Endodermal cell (in vitro differentiated cells): ENCODE measurements at places on chromosomes 3 and 15. TPM values are rescaled to one million over a fixed set of nuclear protein-coding genes. Genes with fewer than 3 reads are reported as not detected.

DNA sequence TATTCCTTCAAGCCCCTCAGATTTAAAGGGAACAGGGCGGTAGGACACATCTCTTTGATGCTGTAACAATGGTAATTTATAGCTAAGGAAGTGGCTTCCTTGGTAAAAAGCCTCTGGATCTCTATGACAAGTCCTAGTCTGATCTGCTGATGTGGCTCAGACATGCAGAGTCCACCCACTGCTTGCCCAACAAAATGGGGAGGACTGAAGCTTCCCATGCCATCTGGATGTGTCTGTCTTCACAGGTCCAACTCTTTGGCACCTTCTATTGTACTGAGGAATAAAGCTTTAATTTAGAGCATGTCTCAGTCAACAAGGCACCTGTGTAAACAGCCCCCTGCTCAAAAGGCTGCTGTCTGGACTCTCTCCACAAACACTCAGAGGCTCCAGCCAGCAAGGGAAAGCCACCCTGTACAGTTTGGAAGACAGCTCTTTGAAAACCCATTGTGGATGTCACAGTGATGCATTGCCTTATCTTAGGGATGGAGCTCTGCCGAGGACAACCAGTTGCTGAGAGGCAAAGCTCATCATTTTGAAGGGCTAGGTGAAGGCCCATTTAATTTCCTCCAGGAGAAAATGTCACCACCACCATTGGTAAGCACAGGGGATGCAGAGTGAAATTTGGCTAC, 348.6 kb upstream of the GRM7 start:
- H3K27me3 ChIP-seq, result peaks cover 14% of the 10 kb centered on the region
- H3K27ac ChIP-seq, result no peak overlapping the region
- H3K4me1 ChIP-seq, result peaks cover 15% of the 10 kb centered on the region
- no peak overlapping the region for H3K4me3 ChIP-seq
- no peaks in the 10 kb centered on the region for H3K36me3 ChIP-seq
- no peak for DNase-seq

GRCh38 chr3:100635273-100635701, 25.9 kb downstream of the ADGRG7 start:
- H3K36me3 ChIP-seq, result no peaks in the 10 kb centered on the region
- no peaks in the 10 kb centered on the region for H3K27me3 ChIP-seq
- no peak for DNase-seq
- no peak overlapping the region for H3K27ac ChIP-seq

GRCh38 chr3:138124188-138124587, 8.0 kb downstream of the A4GNT start:
- no peak for DNase-seq
- H3K4me1 ChIP-seq, result no peaks in the 10 kb centered on the region
- H3K27me3 ChIP-seq, result no peaks in the 10 kb centered on the region
- no peak overlapping the region for H3K27ac ChIP-seq
- H3K4me3 ChIP-seq, result no peak overlapping the region

- no peak for DNase-seq
- H3K36me3 ChIP-seq, result no peaks in the 10 kb centered on the region
- no peak overlapping the region for H3K27ac ChIP-seq
- H3K27me3 ChIP-seq, result no peaks in the 10 kb centered on the region
These were observed 11.0 kb upstream of the IQCF5 start for GRCh38 chr3:51886447-51886846.

DNA sequence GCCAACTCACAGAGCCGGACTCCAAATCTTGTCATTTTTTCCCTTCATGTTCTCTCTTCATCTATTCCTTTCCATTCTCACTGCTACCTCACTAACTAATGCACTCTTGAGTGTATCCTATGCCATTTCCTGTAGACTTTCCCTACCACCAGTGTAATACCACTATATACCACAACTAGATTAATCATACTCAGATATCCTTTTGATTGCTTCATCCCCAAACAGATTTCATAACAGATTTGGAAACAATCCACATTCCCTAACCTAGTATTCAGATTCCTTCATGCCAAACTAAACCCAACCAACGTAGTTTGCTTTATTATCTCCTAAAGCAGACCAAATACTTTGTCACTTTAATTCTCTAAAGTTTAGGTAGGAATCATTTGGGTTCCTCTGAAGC, 2.6 kb upstream of the PLOD2 start:
- no peaks in the 10 kb centered on the region for H3K36me3 ChIP-seq
- DNase-seq, result no peak
- no peaks in the 10 kb centered on the region for H3K27me3 ChIP-seq
- no peaks in the 10 kb centered on the region for H3K4me1 ChIP-seq
- no peak overlapping the region for H3K27ac ChIP-seq

The NR2F2 gene
- 0.89 to 3.3 TPM (median 1.6 TPM) in 3 replicates for total RNA-seq
